ENCODE measurements at places on chromosomes 3 and 15.

GRCh38 chr3:13608969-13609725 lies 60.2 kb downstream of the FBLN2 start:
- no peak for DNase-seq

- no peak for DNase-seq
These were observed 13.1 kb downstream of the COL8A1 start for GRCh38 chr3:99651531-99651930.

DNA sequence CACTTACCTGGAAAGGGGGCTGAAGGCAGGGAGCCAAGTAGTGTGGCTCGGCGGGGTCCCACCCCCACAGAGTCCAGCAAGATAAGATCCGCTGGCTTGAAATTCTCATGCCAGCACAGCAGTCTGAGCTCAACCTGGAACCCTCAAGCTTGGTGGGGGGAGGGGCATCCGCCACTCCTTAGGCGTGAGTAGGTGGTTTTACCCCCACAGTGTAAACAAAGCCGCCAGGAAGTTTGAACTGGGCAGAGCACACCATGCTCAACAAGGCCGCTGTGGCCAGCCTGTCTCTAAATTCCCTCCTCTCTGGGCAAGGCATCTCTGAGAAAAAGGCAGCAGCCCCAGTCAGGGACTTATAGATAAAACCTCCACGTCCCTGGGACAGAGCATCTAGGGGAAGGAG lies 156.3 kb downstream of the KBTBD8 start:
- DNase-seq: no peak

- no peak for DNase-seq
These were observed 169.6 kb downstream of the CFAP20DC start for GRCh38 chr3:58880182-58880581.

- no peak for DNase-seq
These were observed 105.3 kb upstream of the LINGO1 start for GRCh38 chr15:77738038-77738370.

DNA sequence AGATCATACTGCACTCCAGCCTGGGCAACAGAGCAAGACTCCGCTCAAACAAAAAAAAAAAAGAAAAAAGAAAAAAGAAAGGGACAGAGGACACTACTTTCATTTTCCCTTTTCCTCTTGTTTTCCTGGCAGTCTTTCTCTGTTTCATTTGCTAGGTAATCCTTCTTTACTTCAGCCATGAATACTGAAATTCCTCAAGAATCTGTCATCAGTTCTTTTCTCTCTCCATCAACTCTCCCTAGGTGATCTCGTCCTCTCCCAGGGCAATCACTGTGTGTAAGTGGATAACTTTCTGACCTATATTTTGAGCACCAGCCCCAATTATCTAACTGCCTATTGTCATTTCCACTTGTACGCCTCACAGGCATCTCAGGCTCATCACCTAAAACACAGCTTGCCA lies 51.5 kb downstream of the TTC23 start:
- no peak for DNase-seq

GRCh38 chr3:108342837-108343486 lies 46.6 kb downstream of the HHLA2 start:
- DNase-seq: no peak

DNA sequence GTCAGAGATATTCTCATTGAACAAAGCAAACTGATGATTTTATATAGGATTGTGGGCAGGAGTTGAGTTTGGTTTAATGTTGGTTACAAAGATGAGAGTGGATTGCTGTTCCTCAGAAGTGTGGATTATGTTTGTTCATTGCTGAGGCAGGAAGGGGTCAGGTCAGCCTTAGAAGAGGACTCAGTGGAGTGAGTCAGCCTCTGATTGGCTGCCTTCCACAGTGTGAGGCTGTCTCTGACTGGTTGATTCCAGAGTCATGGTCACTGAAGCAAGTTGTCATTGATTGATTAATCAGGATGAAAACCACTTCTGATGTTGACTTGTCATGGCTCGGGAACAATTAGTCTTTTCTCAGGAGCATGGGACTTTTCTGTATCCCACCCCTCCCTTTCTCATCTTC lies 36.2 kb downstream of the KBTBD12 start:
- DNase-seq: no peak

DNA sequence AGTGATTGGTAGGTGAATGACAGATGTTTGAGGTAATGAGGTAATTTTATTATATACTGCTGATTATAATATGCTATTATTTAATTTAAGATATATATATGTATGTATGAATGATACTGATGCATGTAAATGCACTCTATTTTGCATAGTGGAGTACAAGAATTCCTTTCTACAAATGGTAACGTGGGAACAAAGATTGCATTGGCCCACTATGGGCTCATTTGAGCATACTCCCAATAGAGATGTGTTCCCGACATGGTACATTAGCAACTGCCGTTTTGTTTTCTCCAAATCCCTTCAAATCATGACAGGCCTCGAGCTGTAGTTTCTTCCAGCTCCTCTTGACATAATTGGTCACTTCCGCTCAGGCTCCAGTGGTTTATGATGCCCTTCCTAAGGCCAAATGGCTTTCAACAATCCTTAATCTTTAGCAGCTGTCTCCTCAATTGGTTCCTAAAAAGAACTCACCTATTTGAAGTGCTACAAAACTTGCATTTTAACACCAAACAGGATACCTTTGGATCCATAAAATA lies 266.1 kb downstream of the ADAMTSL3 start:
- no peak for DNase-seq

DNA sequence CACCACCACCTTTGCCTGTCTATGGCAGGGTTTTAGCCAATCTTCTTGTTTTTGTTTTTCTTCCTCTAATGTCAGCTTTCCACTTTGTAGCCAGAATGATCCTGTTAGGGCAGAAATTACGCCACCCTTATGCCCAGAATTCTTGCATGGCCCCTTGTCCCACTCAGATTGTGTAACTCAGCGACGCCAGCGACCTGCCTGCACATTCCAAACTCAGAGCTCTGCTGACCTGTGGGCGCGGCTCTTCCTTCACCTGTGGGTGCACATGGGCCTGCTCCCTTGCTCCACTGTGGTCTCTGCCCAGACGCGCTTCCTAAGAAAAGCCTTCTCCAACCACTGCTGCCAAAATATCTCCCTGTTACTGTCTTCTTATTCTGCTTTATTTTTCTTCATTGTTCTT lies 45.0 kb downstream of the MED12L start:
- no peak for DNase-seq
